ENCODE measurements at places on chromosomes 12 and 14.

- DNase-seq, result no peak
Observed at GRCh38 chr12:131065279-131065678, 111.6 kb downstream of the ADGRD1 start.

- DNase-seq, result peak; percentile 58
Observed at GRCh38 chr12:14961466-14962152, at the start of gene ARHGDIB. Gene ARHGDIB, minus strand, starts transcription at chr12:14961601. Its CDS starts 10,889 bp downstream, at chr12:14950712.

GRCh38 chr12:1069846-1070245 lies 78.8 kb downstream of the ERC1 start:
- DNase-seq, result peak; percentile 21

GRCh38 chr12:52209321-52209720 lies 17.5 kb upstream of the KRT80 start:
- no peak for DNase-seq

GRCh38 chr14:68794851-68795596 lies 2.2 kb upstream of the ZFP36L1 start:
- DNase-seq, result peak; percentile 87

DNA sequence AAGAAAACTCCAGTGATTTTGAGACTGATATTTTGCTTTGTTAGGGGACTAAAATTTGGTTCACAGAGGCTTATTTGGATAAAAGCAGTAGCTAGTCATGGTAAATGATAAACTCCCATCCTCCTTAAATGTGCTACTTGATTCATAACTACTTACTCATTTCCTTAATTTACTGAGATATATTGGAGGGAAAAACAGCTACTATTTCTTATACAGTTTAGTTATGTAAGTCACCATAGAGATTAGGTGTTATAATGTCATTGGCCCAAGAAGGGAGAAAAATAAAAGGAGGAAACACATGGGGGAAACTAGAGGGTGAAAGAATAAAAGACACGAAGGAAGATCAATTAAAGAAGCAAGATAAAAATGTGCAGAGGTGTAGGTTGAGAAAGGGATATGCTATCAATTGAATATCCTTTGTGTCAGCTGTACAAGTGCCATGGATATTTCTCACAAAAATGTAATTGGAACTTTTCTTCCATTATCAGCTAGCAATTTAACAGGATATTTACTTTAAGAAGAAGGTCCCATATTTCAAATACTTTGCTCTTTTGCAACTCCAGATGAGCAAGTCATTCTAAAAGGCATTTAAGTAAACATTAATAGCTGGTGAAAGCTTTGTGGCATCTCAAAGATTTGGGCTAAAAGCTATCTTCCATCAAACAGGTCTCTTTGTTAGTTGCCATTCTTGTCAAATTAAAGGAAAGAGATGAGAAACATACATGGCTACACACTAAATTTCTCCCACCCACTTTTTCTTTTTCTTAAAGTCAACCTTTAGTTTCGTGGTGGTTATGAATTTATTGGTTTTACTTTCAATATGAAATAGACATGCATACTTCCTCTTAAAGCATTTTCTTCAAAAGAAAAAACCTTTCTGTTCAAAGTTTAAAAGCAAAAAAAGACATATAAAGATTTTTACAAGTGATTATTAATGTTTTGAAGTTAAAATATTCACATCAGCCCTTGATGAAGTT lies 439.5 kb downstream of the CCER1 start:
- peak; percentile 2 for DNase-seq

GRCh38 chr12:107457362-107457935 lies 228.2 kb upstream of the PWP1 start:
- no peak for DNase-seq

- peak; percentile 75 for DNase-seq
Observed at GRCh38 chr12:52280319-52280795, 5.9 kb downstream of the KRT86 start.

GRCh38 chr14:92619671-92620456 lies 106.3 kb downstream of the RIN3 start:
- no peak for DNase-seq

DNA sequence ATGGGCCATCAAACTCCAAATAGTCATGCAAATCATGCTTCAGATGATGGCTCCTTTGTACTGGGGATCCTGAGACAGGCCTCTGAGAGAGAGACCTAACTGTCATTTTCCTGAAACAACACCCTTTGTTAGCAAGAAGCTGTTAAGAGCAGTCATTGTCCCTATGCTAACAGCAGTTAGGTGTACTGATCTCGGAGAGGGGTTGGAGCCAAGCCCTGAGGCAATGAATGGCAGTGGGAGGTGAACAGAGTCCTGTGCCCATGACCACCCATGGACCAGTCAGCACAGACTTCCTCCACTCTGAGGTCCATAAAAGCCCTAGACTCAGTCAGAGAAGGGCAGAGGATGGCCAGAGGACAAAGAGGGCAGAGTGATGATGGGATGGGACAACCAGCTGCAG lies 747.6 kb upstream of the LRFN5 start:
- no peak for DNase-seq

GRCh38 chr12:118126119-118126757 lies 9.7 kb upstream of the PEBP1 start:
- DNase-seq, result no peak

GRCh38 chr14:105446971-105447370 lies 27.3 kb downstream of the MTA1 start:
- DNase-seq, result no peak

- no peak for DNase-seq
Observed at GRCh38 chr14:104821971-104822608, 21.2 kb downstream of the ZBTB42 start.

GRCh38 chr12:66195242-66195641 lies 6.2 kb downstream of the IRAK3 start:
- DNase-seq, result peak; percentile 9

- no peak for DNase-seq
Observed at GRCh38 chr14:64502887-64503433, 678 bp downstream of the ZBTB25 start.

- DNase-seq, result no peak
Observed at GRCh38 chr14:63262446-63262845, 56.3 kb downstream of the GPHB5 start.

GRCh38 chr12:42903736-42904135 lies 314.2 kb upstream of the PRICKLE1 start:
- DNase-seq, result no peak

GRCh38 chr12:7395950-7396349 lies 48.0 kb downstream of the CD163L1 start:
- DNase-seq, result peak; percentile 17

GRCh38 chr12:114817571-114818425 lies 133.8 kb upstream of the TBX3 start:
- DNase-seq, result no peak

DNA sequence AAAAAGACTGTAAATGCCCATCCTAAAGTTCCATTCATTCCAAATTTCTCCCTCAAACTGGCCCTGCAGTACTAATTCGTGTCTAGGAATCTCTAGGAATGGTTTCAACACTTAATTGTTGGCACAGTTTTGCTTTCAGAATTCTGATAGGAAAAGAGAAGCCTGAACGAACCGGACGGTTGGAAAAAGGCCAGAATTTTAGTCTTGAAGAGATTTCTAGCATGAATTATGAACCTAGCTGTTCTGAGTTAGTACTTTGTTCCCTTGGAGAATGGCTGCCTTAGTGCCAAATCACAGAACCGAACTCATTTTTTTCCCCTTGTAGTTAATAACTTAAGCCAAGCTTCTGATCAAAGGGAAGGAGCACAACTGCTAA lies 262.6 kb downstream of the ADAMTS20 start:
- DNase-seq, result no peak

DNA sequence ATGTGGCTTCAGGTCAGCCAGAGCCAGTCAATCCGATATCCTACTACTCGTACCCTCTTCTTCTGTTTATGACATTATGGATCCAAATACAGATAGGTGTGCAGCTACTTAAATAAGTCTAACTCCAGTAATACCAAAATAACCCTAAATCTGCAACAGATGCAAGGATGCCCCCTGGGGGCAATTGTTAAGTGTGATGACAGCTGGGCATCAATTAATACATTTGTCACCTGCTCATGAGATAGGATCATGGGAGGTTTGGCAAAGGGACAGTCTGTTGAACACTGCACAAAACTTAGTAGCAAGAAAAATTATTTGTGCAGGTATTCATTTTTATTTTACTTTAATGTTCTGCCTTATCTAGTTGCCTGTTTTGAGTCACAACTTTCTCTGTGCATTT lies 83.2 kb downstream of the SLC38A6 start:
- DNase-seq, result no peak

DNA sequence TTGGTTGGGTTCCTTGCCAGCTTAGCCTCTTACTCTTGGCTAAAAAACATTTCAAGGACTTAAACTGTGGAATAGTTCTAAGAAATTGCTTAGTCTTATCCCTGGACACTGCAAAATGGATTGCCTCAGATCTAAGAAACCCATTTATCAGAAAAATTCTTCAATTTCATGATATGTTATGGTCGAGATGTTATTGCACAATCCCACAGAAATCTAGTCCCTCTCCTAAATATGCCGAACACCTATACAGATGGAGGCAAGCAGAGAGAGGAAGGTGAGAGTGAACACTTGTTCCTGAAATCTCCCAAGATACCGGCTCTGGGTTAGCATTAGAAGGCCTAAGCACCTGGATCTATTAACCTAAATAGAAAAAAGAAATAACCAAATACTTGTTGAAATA lies 267.2 kb downstream of the PAWR start:
- no peak for DNase-seq

GRCh38 chr14:76782885-76783566 lies 21.8 kb downstream of the VASH1 start:
- peak; percentile 76 for DNase-seq

DNA sequence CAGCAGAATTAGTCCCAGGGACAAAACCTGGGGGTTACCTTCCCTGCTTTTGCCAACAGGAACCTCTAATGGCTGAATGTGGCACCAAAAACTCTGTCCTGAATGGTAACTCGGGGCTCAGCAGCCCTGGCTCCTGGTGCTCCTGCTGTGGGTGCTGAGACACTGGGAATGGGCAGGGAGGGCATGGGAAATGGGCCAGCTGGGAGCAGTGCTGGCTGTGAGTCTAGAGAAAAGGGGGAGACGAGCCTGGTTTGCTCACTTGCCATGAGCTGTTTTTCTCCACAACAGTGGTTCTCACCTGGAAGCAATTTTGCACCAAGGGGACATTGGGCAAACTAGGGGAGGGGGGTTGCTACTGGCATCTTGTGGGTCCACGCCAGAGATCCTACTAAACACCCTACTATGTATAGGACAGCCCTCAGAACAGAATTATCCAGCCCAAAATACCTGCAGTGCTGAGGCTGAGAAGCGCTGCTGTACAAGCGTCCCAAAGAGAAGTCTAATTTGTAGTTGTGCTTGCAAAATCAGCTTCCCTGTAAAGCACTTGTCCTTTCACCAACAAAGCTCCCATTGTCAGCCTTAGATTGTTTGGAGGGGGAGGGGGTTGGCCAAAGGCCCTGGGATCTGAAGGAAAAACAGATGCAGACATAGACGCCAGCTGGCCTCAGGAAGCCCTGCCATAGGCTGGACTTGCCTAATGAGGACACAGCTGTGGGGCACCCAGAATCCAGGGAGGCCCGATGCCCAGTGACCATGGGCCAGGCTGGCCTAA lies 3.6 kb downstream of the LRRC74A start:
- no peak for DNase-seq

DNA sequence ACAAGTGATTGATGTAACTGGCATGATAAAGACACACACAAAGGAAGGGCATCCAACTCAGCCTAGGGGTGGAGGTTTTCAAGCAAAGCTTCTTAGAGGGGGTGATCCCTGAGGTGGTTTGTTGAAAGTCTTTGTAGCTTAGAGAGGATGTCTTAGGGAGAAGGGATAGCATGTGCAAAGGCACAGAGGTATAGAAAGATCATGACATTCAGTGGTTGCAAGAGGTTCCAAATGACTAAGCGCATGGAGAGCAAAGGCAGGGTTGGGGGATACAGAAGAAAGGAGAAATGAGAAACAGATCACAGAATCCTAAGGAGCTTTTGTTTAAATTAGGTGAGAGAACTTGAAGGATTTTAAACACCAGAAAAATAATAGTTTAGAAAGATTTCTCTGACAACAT lies 5.2 kb upstream of the CCT2 start:
- no peak for DNase-seq

- peak; percentile 68 for DNase-seq
Observed at GRCh38 chr14:31270196-31270772, 62.7 kb upstream of the HECTD1 start.

DNA sequence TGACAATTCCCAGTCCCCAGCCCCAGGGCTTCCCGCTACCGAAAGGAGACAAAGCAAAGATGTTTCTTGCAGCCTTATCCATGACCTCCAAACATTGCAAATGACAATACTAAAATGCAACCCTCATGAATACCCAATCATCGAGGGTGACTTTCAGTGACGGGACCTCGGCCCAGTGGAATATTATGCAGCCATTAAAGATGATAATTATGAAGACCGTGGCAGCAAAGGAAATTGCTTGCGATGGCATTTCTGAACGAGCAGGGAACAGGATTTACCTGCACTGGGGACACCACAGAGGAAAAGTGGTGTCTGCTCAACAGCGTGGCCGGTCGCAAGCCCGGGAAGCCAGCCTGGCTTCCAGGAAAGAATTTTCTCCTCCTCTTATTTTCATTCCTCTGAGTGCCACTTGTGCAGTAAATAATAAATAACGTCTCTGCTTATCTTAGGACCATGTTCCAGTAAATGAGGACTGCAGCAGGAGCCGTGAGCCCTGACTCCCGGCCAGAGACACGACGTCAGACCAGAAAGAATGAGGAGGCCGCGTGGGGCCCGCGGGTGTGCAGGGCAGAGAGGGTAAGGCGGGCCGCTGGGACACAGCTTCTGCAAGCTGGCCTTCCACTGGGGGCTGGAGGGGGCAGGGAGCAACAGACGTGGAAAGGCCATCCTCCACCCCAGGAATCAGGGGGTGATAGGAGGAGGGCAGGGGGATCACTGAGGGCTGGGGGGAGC lies 6.6 kb downstream of the C14orf180 start:
- DNase-seq, result no peak

GRCh38 chr12:132530447-132530846 lies 40.5 kb downstream of the FBRSL1 start:
- no peak for DNase-seq

DNA sequence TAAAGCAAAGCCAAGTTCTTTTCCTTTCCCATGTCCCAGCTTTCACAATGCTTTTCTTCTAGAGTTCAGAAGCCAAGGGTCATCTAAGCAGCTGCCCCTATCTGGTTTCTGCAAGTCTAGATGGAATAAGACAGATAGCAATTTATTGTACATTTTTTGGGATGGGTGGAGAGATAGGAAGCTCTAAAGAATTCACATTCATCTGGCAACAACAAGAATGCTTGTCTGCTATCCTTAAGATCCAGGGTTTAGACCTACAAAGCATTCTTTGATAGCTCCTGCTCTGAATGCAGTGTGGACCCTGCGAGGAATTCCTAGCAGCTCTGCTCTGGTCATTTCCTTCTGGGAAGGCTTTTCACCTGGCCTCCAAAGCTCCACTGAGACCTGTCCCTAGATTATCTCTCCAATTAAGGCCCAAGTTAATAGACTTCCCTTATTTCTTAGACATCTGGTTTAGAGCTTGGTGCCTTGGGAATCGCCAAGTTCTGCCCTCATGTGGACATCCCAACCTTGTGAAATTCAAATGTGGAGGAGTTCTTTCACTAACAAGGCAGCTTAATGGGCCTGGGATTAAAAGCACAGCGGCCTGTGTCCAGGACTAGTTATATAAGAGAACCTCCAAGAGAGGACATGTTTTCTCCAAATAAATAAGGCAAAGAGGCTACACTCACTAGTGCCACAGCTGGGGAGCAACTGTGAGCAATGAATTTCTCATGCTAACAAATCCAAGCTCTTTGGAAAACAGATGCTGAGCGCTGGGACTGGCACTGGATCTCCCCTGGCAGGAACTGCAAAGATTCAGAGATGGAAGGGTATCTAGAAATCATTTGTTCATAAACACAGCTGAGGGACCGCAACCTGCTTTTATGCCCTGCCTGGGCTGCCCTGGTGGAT lies 384.5 kb upstream of the DDHD1 start:
- DNase-seq, result no peak
